ENCODE measurements at places on chromosomes 2 and 18.

- DNase-seq: peak; percentile 65
Measured at GRCh38 chr18:40841467-40841866, 1113.6 kb upstream of the PIK3C3 start.

DNA sequence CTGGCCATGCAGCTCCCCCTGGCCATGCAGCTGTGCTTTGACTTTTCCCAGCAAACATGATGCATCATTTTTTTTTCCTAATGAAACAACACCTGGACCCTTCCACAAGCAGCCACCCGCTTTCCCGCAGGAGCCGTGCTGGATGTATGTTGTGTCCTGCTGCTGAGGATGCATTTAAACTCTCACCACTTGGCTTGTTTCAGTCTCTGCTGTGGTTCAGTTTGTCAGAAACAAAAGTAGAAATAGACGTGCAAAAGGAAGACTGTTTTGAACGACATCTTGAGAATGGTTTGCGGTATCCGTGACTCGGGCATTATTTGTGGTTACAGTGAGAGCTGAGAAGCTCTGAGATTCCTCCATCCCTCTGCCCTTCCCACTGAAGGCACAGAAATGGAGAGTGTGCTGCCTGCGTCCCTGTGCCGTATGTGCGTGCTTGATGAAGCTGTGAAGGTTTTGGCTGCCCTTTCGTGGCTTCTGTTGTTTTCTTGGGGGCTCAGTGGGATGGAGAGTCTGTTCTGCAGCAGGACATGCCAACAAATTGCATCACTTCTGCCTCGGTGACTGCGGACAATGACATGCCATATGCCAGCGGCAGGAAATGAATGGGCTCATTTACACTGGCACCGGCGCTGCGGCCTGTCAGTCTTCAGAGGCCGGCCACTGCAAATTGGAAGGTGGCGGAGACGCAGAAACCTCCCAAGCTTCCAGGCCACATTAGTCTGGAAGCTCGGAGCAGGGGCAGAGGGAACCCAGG, 417.7 kb upstream of the SALL3 start:
- DNase-seq: no peak

GRCh38 chr2:202039278-202040078, 5.8 kb downstream of the FZD7 start:
- DNase-seq: peak; percentile 24

- DNase-seq: peak; percentile 56
Measured at GRCh38 chr2:39902103-39902502, 123.0 kb upstream of the THUMPD2 start.

GRCh38 chr2:37583402-37583801, 88.0 kb downstream of the CDC42EP3 start:
- DNase-seq: no peak

DNA sequence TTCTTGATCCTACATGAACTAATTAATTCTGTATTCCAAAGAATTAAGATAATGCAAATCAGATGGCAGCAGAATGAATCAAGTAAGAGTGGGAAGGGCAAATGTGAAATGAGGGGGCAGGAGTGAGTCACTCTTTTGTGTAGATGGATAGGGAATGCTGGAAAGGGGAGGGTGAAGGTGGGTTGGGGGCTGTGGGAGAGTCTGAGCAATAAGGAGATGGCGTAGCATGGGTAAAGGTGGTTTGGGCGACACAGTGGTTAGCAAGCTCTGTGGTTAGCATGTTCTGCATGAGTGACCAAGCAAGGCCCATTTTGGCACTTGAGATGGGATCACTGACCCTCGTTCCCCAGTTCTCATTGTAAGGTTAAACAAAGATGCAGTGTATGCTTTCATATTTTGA, 20.4 kb downstream of the GPD2 start:
- no peak for DNase-seq

DNA sequence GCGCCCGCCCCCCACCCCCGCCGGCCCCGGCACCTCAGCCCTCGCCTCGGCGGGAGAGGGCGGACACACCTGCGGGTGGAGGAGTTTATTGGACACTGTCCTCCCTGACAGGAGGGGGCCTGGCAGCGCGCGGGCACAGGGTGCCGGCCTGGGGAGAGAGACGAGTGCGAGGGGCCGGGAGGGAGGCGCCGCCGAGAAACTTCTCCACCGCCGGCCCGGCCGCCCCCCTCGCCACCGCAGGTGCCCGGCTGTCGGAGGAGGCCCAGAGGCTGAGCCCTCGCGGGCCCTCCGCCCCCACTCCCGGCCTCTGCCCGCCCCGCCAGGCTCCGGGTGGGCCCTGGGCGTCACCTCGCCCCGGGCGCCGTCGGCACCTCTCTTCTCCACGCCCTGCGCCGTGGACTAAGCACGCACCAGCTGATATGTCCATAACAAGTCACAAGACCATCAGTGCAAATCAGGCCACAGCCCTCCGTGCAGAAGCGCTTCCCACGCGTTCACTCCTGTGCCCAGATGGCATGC, 311.3 kb downstream of the CELF4 start:
- DNase-seq: peak; percentile 18

DNA sequence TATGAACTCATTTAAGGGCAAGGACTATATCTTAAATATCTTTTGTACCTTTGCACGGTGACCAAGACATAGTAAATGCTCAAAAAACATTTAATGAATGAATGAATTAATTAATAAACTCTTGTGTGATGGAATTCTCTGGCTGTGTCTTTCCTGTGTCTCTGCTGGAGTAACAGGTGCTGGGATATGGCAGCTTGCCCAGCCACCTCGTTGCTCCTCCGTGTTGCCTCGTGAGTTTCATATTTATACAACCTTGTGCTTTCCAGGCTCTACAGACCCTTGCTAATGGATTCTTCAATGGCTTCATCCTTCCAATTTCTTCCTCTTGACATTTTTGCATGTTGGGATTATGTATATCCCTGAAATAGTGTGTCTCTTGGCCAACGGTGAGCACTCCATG, 30.4 kb downstream of the CTAGE1 start:
- DNase-seq: no peak

DNA sequence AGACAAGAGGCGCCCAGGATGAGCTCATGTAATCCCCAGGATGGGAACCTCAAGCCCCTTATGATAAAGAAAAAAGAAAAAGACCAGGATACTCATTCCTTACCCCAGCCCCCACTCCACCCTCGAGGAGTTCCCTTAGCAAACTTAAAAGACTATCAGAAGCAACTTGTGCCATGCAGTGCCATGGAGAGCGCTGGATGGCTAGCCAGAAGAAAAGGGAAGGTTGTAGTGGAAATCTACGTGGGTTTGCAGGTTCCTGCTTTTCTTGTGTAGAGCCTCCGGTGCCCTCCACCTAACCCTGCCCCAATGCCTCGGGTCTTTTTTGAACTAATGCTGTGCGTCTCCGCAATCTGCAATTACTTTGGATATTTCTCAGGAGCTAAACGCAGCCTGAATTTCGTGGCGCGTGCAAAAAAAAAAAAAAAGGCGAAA, 16.2 kb upstream of the BCL11A start:
- DNase-seq: peak; percentile 17

Measured in adipocyte (in vitro differentiated cells).